ENCODE measurements at places on chromosomes 1 and 21. TPM values are rescaled to one million over a fixed set of nuclear protein-coding genes. Genes with fewer than 3 reads are reported as not detected.

DNA sequence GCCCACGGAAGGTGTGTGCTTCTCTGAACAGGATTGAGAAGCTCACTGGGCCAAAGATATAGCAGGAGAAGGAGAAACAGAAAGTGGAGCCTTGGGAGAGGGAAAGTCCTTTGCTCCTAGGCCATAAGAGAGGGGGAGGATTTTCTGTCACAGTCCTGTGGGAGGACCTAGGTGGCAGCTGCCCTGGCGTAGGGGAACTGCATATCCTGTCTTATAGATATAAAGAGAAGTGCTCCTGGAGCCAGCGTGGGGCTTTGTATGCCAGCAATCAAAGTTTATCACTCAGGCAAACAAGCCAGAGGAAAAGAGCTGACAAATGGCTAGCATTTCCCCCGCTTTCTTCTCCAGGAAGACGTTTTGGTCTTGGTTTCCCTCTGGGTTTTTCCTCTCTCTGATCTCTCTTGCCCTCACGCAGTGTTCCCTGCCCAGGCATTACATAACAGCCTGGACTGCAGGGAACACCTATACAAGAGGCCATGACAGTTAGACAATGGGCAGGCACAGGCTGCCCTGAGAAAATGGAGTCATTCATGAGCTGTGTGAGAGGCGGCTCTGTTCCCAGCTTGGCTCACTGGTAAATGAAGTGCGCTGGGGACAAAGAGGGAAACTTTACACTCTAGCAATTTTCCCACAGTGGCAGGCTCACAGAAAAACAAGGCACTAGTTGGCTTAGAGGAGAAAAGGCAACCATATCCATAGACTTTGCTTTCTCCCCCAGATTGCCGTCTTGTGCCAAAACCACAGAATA is 52.5 kb upstream of the ZNF648 start:
- no peak for DNase-seq

GRCh38 chr1:231315887-231316286 is 21.8 kb downstream of the EXOC8 start:
- peak; percentile 30 for DNase-seq

The TAS1R2 gene
- total RNA-seq = not detected

DNA sequence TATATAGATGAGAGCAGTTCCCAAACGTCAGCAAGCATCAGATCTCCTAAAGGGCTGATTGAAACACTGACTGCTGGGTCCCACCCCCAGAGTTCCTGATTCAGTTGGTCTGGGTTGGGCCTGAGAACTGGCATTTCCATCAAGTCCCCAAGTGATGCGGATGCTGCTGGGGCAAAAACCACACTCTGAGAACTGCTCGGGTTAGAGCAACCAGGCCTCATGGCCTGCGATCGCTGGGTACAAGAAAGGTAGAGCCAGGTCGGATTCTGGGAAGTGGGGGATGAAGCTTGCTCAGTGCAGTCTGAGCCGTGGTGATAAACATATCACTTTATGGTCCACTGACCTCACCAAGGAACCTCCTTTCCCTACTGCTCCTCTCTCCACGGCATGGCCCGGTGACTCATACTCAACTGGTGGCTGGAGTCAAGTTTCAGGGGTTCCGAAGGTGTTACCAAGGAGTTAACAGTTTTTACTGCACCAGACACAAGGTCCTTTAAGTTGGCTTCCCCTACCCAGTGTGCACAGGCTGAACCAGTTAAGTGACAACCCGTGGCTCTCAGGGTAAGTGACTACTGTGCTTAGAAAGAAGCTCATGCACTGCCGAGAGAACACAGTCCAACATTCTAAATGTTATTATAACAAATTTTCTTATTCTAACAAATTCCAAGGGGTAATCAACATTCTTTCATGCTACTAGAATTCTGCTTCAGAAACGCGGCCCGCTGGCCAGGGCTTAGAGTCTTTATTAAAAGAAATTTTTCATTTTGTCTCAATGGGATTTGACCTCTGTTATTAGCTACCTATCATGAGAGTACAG is 153.5 kb downstream of the TGFBR3 start:
- DNase-seq = peak; percentile 63

DNA sequence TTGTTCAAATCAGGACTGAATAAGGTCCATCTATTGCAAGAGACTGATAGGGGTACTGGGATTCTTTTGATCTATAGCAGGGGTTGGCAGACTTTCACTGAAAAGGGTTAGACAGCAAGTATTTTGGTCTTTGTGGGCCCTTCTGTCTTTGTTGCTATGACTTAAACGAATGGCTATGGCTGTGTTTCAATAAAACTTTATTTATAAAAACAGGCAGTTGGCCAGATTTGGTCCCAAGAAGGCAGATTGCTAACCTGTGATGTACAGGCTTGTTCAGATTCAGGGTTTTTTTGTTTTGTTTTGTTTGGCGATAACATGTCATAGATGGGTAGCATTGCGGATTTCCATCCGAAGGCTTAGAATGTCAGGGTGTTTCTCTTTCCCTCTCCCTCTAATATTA is 3.9 kb upstream of the BACE2 start:
- no peak for DNase-seq

The NKAIN1 gene
- 0.36 TPM for total RNA-seq

The CA6 gene
- total RNA-seq = not detected

The TRIM46 gene
- 5.2 TPM for total RNA-seq

The SMCP gene
- total RNA-seq = not detected

- DNase-seq = no peak
Observed at GRCh38 chr21:45281411-45282282, 6.0 kb downstream of the POFUT2 start.

DNA sequence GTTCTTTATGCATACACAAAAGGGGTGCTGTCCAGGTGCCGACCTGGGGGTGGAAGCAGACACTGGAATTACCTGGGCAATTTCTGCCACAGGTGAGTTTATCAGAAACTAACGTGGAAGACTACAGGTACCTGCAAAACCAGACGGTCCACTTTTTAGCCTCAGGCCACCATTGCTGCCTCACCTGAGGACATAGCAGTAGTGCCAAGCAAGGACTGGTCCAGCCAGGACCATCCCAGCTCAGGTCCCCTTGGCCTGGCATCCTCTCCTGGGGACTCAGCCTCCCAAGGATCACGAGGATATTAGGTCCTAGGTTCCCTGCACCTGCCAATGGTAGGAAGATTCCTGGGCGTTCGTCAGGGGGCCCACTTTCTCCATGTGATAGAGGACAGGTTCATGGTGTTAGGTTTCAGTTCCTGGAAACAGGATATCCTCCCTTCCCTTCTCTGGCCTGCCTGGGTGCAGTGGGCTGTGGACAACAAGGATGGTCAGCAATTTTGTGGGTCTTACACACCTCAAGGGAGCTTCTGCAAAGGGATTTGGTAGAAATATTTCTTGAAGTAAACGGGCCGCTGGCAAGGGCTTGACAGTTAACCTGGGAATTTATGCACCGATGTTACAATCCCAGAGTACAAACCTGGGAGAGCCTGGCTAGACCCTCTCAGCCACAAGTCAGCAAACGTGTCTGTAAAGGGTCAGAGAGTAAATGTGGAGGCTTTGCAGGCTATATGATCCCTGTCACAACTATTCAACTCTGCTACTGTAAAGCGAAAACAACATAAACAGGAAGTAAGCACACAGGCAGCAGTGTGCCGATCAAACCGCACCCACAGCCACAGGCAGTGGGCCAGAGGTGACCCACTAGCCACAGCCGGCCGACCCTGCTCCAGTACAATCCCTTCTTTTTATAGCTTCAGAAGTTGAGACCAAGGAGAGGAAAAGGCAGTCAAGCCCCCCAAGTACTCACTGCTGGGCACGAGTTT is 71.4 kb upstream of the RAB4A start:
- DNase-seq = no peak

DNA sequence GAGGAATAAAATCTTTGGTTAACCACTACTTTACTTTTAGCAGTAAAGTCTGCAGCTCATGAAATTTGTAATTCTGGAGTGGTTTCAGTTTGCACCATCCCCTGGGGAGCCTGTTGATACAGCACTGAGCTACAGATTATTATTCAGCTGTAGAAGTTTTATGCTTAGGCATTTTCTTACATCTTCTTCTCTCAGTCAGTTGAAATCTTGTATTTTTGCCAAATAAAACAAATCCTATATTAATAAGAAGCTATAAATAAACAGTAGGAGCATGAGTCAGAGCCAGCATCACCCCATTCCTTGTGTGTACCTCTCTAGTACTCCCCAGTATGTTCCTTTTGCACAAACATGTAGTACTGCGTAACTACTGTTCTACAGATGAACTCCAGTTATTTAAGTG is 118.9 kb downstream of the ATF6 start:
- DNase-seq = peak; percentile 77

DNA sequence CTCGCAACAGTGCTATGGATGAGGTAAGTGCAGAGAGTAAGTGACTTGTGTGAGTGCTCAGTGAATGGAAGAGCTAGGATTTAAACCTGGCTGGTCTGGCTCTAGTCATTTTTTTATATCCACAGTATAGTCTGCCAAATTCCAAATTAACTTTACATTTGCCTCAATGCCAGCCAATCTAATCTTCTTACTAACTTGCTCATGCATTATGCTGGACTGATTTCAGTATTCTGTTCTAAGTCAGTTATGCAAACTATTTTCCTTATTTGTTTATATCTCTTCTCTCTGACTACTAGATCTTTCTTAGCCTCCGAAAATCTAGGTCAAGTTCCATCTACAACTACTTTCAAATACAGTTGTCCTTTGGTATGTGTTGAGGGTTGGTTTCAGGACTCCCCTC is 133.3 kb downstream of the XPR1 start:
- peak; percentile 67 for DNase-seq

Measured in fibroblast of the aortic adventitia (primary cell).